ENCODE measurements at places on chromosomes 4 and X. TPM values are rescaled to one million over a fixed set of nuclear protein-coding genes. Genes with fewer than 3 reads are reported as not detected.

- DNase-seq = no peak
These were observed 16.1 kb upstream of the REPS2 start for GRCh38 chrX:16930392-16930791.

DNA sequence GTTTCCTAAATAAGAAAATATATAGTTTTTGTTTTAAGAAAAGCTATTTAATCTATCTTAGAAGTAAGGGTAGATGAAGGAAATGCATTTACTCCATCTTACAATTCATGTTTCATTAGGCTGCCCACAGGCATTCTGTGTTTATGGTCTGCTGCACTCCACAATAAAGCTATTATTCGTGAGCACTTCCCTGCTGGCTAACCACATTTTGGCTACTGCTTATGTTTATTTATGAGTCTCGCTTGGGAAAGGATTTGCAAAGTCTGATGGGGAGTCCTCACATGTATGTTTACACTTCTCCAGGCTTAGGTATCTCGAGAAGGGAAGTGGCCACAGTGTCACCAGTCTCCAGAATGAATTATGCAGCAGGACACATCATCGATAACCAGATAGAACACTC, 260.8 kb upstream of the VCX start:
- DNase-seq = no peak

GRCh38 chrX:70352496-70352895, 62.6 kb downstream of the KIF4A start:
- no peak for DNase-seq

DNA sequence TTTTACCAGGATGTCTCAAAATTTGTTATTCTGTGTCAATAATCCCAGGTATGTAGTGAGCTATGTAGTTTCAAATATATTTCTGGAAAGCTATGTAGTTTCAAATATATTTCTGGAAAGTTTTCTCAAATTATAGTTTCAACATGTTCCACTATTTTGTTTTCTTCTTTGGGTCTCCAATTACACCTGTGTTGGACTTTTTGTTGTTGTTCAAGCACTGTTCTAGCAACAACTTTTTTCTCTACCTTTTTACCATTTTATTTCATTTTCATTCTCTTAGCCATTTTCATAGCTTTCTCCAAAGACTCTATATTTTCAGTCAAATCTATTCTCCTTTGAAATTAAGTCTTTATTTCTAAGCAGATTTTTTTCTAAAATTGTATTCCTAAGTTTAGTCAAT, 88.4 kb downstream of the LCORL start:
- DNase-seq = no peak

DNA sequence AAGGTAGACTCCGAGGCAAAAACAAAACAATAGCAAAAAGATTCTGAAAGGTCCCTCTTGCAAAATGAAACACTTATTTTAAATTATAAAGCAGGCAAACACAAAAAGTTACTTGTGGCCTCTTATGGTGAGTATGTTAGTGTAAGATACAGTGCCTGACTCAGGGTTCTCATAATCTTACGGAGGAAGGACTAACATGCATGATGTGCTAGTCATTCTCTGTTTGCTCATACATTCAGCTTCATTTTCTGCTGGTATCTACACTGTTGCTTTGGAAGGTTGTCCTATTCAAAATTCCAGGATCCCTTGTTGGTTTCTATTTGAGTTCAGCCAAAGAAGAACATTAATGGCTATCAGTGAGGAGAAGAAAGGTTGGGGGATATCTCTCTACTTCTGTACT, 249.1 kb upstream of the FAM47A start:
- no peak for DNase-seq

DNA sequence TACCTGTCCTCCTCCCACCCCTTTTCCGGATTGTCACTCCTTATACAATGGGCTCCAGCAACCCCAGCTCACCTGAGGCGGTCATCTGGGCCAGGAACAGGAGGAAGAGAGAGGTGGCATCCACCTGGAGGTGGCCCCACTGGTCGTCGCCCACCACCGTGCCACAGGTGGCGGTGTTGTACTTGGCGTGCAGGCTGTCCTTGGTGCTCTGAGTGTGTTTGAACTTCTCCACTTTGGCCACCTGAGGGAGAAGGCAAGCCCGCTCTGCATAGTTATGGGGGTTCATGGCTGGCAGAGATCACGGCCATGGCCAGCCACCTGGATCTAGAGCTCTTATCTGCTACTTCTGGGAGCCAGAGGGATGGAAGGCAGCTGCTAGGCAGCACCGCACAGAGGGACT, 32.9 kb downstream of the PHKA2 start:
- DNase-seq = no peak

DNA sequence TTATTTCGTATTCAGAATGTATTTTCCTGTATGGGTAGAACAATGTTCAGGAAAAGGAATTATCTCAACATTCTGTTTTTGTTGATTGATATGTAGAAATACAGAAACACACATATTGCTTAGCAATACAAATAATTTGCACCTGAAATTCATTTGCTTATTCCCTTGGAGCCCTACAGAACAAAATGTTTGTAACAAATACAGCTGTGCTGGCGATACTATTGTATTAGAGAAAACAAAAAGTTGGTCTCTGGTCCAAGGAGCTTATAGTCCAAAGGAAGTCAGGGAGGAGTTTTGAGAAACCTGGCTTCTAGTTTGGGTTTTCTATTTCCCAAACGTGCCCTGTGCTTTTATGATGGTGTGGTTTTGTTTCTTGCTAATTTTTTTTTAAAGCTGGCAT, 37.8 kb upstream of the CAPN6 start:
- no peak for DNase-seq

DNA sequence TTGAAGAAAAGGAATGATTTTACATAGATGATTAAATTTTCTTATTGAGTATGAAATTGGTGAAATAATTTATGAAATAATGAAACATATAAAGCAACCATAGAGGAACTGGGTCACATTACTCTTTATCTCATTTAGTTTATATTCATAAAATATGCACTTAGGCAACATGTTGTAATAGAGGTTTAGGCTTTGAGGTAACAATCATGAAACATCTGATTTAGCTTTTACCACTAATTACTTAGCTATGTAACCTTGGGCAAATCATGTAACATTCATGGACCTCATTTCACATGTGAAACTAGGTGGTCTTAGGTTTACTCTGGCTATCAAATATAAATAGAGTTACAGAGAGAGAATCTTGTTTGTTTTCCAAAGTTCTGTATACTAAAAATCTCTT, 54.5 kb upstream of the SMARCA5 start:
- no peak for DNase-seq

Gene MAGEC2
- not detected for total RNA-seq

Gene PCDH18
- total RNA-seq = 11.5 TPM

All from suprapubic skin (tissue), 4 donors.